Activated T-helper 2 cell treated with anti-CD3 and anti-CD28 coated beads, Interferon-gamma antibody, Interleukin-2, Interleukin-4, amounts not matched to agents 10 μg/mL and 5 μg/mL and 100 μg/mL, durations not matched to agents 14 hours and 24 hours and 36 hours (primary cell): ENCODE measurements at places on chromosomes 7 and 10. TPM values are rescaled to one million over a fixed set of nuclear protein-coding genes. Genes with fewer than 3 reads are reported as not detected.

CRPPA gene
- total RNA-seq, result 1.3 and 1.4 TPM in 2 replicates

DNA sequence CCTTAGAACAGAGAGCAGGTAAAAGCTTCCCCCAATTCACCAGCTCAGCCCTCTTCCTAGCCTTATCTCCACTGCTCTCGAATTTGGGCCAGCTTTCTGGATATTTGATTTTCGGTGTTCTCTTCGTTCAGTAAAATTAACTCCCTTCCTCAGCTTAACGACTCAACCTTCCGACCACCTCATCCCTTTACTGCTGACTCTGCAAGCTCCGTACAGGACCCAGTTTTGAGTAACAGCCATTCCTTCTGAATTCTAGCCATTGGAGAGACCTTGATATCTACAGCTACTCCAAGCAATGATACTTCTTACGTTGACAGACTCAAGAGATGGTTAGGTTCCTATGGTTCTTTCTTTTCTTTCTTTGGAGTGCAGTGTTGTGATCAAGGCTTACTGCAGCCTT is 65.8 kb downstream of the ATE1 start:
- no peak for DNase-seq

ADAP1 gene
- total RNA-seq, result 62.8 and 65.2 TPM in 2 replicates

TMEM213 gene
- not detected in 2 replicates for total RNA-seq

DNA sequence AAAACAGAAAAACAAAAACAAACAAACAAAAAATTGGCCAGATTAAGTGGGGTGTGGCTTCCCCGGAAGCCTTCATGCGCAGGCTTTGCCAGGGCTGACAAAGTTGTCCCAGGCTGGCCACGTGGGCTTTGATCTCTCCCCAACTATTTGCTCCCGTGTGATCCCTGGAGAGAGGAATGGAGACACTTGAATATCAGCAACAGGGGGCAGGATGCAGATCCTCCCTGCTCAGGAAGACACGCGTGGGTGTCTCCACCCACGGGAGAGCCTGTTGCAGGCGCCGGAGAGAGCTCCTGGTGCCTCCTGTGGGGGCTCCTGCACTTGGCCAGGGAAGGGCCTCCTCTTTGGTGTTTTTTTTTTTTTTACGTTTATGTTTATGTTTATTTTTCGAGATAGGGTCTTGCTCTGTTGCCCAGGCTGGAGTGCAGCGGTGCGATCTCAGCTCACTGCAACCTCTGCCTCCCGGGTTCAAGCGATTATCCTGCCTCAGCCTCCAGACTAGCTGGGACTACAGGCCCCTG is 19.0 kb downstream of the TRIM56 start:
- no peak for DNase-seq
